ENCODE measurements at places on chromosomes 2 and 18.

GRCh38 chr2:163877316-163877715 is 141.5 kb upstream of the FIGN start:
- no peak for DNase-seq

- no peak for DNase-seq
Observed at GRCh38 chr2:51510303-51510702, 478.4 kb upstream of the NRXN1 start.

DNA sequence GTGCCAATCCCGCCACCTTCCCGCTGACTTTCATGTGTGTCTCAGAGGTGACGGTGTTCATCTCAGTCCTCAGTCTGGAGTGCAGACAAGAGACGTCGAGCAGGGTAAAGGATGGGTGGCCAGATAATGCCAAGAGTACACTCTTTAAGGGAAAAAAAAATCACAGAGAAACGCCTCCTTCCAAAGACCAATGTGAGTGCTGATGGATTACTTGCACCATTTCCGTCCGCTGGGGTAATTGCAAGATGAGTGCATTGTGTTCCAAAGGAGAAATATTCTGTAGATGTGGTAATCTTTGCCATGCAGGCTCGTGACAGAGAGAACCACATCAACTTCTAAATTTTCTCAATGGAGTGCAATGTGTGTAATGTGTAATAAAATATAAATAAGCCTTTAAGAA is 81.0 kb downstream of the KLHL29 start:
- peak; percentile 21 for DNase-seq

DNA sequence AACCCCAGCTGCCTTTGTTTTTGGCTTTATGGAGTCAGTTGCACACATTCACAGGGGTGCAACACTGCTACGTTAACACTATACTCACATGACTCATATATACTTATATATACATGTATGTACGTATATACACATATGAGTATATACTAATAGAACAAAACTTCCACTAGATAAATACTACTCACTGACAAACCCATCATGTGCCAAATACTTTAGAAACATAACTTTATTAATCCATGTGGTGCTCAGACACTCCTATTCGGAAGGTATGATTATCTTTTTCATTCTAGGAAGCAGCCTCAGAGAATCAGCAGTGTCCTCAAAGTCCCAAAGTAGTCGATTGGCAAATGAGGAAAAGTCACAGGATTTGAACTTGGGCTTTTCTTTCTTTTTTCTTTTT is 7.9 kb downstream of the PMAIP1 start:
- no peak for DNase-seq

DNA sequence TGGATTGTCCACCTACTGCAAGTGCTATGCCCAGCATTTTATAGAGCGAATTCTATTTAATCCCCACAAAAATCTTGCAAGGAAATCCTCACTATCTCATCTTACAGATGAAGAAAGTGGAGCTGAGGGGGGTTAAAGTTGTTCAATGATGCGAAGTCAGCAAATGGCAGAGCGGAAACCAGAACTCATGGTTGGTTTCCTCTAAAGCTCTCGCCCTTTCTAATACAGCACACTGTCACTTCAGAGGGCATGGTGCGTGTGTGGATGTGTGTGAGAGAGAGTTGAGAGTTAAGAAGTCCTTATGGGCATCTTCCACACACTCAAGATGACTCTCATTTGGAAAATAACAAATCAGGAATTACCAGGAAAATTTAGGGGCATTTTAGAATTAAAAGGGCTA is 78.4 kb downstream of the TGFA start:
- peak; percentile 2 for DNase-seq

GRCh38 chr2:69171116-69171896 is 158.3 kb downstream of the ANTXR1 start:
- no peak for DNase-seq

DNA sequence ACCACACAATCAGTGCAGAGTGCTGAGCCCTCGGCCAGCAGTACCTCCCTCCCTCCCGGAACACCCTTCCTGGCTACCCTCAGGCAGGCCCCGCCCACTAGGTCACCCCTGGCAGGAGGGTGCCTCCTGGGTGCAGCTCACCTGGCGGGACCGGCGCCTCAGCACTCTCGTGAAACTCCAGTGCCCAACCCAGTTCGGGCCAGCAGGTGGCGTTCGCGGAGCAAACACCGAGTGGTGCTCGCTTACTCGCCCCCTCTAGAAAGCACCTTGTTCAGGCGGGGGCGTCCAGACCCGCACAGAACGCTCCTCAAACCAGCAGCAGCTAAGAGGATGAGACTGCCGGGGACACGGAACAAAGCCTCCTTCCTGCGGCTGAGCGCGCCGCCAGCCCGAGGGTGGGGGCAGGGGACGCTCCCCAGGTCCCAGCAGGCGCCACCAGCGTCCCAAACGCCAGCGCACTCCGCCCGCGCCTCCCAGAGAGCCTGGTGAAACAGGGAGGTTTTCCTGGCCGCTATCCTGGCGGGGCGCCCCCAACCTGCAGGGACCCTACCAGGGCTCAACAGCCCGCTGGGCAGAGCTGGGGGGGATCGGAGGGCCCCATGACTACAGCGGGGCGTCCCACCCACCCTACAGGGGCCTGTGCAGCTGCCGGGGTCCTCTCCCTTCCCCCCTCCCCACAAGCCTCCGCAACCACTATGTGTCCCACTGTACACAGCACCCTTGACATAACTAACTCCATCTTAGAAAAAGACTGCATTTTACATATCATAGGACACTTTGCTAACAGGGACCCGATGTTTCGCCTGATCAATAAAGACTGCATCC is 44.7 kb downstream of the MRPS5 start:
- DNase-seq: peak; percentile 76

DNA sequence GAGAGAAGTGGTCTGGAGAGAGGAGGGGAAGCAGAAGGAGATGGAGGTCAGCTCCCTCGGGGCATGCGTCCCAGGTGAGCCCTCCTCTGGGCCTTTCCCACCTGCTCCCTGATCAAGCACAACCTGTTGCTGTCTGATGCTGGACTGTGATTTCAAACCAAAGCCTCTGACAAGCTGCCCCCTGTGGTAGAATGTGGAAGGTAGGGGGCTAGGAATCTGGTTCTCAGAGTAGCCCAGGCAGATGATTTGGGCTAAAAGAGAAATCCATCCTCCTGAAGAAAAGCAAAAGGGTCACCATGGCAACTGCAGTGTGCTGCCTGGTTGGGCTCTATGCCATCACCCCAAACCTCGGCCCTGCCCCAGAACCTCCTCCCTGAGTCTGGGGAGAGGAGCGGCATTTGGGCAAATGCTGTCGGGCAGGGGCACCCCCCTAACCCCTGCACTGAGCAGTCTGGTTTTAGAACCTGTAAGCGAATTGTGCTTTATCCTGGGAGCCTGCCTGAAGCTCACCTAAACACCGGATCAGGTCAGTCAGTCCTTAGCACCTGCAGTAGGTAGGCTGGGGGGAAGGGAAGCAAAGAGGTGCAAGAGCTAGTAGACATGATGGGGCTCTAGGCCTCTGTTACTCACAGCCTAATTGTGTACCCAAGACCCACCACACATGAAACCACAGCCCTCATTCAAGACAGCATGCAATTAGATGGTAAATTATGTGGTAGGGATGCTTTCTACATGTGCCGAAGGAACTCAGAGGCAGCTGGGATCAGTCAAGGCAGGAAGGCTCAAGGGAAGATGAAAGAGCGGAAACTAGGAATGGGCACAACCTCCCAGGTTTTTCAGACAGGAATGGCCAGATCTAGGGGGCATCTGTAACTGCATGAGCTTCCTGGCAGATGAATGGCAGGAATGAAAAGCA is 83.5 kb downstream of the DNMT3A start:
- DNase-seq: no peak

DNA sequence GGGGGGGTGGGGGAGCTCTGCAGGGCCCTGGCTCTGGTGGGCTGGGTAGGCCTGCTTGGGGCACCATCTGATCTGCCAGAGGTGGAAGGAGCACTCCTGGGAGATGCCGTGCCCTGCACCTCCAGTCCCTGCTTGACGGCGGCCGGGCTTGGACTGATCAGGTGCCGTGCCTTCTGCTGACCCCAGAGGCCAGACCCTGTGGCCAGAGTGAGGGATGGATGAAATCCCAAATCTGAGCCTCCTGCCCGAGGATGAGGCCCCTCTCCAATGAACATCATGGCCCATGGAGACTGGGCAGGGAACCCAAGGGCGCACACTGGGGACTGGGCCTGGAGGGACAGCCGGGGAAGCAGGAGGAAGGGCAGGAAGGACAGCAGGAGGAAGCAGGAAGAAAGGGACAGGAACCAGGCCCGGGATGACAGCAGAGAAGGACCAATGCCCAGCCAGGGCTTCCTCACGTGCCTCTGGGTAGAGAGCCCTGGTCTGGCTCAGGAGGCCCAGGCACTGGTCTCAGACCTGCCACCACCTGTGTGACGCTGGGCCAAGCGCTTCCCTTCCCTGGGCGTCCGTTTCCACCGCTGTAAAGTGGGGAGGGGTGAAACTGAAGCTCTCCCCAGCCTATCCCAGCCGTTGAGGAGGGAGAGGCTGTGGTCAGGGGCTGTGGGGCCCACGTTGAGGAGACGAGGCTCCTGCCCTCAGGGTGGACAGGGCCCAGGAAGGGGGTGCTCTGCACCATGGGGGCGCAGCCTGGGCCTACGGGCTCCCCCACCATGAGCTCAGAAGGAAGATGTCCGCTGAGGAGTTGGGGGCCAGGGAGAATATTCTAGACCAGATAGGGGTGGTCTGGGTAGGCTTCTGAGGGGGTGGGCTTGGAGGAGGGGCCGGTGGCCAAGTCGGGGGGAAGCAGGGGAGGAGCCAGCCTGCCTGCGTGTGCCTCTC is 1.0 kb upstream of the GPR35 start:
- peak; percentile 41 for DNase-seq

DNA sequence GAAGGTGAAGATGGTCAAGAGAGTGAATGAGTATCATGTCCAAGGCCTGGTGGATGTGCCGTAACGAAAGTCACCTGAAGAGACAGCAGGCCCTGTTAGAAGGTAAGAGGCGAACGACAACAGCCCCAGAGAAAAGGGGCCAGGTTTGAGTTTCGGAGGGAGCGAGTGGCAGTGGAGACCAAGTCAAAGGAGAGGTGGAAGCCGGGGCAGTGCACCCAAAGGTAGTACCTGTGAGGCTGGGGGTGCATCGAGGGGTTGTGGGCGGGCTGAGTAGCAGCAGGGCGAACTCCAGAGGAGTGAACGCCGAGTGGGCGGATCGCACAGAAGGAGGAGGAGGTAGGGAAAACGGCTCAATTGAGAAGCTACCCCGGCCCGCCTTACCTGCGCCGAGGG is 358 bp downstream of the USP37 start:
- DNase-seq: no peak

GRCh38 chr2:28277466-28277865 is 115.2 kb upstream of the FOSL2 start:
- DNase-seq: no peak

DNA sequence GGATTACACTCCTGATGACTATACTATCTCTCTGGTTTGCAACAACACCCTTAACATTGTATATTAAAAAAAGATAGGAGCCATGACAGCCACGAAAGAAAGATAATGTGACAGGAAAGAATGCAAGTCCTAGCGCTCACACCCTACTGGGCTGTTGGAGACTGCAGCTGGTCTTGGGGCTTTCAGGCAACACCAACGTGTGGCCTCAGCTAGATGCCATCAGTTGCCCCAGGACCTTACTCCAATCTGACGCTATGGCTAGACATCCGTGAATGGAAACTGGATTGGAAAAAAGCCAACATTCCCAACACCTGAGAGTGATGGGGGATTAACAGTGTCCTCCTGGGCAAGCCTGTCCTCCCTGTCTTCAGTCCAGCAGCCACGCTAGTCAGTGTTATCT is 357.4 kb upstream of the GULP1 start:
- DNase-seq: no peak

DNA sequence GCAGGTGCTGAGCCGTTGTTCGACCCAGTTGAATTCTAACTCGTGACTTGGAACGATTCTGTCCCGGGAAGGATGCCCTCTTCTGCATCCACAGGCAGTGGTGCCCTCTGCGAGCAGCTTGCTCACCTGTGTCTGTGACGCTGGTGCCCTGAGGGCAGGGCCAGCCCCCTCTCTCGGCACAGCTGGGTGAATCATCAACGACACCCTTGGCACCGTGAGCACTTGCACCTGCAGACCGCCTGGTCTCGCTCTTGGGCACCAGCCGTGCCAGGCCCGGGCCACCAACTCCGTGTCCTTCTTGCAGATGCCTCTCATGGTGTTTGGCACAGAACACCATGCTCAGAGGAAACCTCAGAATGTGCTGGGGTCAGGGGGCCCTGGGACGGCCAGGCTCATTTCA is 75.0 kb downstream of the SLC66A2 start:
- peak; percentile 9 for DNase-seq

Measured in right forelimb (tissue), 1 donor.